ENCODE measurements at places on chromosomes 12 and 14.

DNA sequence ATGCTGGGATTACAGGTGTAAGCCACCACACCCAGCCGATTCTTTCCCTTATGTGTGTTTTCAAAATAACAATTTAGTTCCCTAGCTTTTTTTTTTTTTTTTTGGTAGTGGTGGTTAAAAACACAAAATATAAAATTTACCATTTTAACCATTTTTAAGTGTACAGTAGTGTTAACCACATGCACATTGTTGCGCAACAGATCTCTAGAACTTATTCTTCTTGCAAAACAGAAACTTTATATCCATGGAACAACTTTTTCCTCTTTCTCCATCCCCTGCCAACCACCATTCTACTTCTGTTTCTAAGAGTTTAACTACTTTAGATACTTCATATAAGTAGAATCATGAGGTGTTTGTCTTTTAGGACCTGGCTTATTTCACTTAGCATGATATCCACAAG lies 1.1 kb upstream of the NDUFA12 start:
- no peak for DNase-seq

DNA sequence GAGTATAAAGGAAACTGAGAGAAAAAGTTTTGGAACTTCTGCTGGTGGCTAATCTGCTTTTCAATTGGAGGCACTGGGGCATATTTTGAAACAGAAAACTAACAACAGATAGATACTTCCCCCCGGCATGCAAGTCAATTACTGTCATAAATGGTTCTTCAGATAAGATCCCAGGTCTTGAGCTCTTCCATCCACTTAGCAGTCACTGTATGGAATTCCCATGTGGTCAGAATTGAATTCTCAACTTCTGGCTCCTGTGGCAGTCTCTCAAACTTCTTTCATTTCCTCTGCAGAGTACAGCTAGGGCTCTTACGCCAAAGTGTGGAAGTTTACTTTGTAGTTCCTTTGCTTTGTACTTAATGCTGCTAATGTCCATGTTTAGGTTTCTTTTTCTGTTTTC lies 452.2 kb downstream of the IPO8 start:
- DNase-seq, result no peak

DNA sequence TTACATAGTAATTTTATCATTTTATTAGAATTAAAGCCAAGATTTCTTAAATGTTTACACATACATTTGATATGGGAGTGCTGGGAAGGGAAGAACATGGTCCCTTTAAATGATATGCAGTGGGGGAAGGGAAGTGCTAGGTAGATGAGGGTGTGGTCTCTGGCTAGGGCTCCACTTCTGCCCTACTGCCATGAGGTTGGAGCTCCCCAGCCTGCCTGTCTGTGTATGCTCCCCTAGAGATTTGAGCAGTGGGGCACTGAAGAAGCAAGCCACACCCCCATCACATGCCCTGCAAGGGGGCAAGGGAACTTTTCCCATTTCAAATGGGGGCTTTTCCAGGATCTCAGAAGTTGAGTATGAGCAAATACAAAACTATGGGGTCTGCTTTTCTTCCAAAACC lies 25.5 kb downstream of the CLECL1 start:
- DNase-seq, result no peak

DNA sequence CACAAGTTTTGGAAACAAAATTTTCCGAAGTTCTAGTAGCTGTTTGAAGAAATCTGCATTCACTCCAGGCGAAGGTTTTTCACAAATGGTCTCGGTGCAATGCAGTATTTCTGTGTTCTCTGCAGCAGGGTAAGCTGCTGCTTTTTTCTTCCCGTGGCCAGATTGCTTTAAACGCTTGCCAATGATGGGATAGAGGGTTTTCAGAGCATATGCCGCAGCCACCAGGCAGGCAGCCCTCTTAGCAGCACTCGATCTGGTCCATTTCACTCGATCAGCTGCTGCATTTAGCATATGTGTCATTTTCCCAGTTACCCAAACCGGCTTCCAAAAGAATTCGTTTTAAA lies 315 bp downstream of the ABCD2 start:
- DNase-seq, result no peak

DNA sequence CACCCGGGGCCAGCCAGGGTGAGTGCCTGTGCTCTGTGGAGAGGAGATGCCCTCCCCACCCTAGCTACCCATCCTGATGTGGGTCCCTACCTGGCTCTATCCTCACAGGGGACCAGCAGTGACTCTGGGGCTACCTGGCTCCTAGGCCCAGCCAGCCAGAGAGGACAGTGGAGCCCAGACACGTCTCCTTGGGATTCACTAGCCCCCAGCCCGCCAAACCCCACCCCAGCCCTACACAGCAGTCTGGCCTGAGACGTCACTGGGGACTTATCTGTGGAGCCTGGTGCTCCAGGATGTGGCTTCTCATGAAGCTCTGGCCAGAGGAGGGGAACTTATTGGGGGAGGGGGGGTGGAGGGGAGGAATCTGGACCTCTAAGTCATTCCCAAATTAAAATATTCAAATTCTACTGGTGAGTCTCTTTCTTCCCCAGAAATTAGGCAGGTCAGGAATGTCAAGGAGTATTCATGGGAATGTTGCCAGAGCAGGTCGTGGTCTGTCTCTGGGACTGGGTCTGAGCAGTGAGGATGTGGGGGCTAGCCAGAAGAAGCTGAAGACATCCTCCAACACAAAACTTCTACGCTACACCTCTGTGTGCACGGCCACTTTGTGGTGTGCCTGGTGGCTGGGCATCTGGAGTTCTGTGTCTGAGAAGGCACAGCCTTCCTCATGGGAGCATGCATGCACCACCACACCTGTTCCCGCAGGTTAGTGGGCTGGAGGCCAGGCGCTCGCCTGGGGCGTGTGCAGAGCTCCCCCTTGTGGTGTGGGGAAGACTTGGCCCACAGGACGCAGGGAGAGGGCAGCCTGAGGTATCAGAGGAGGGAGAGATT lies 2.7 kb downstream of the CMTM5 start:
- peak; percentile 43 for DNase-seq

DNA sequence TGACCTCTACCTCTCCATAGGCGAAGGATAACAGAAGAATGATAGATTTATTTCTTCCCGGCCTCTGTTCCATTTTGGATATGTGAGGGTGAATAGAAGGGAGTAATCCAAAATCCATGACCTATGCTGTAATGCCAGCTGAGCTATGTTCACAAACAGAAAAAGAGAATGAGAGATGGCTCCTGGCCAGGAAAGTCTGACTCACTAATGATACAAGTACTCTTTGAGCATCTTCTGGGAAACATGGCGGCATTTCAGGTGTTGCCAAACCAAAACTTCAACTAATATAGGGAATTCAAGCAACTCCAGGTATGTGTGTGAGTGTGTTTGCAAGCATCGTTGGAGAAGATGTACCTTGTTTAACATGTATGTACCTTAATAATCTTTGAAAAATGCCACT lies 55.1 kb downstream of the MED13L start:
- no peak for DNase-seq

GRCh38 chr14:95518045-95518751 lies 1.7 kb upstream of the SYNE3 start:
- peak; percentile 71 for DNase-seq

Measured in NCI-H146 (cell line).